H9 (cell line): ENCODE measurements at places on chromosomes 13 and 19. TPM values are rescaled to one million over a fixed set of nuclear protein-coding genes. Genes with fewer than 3 reads are reported as not detected.

Gene AZU1
- total RNA-seq: 0.77 and 1.6 TPM in 2 replicates

Gene PRR22
- 7.1 and 8.1 TPM in 2 replicates for total RNA-seq

Gene C1QTNF9B
- not detected in 2 replicates for total RNA-seq

Gene ZNF560
- total RNA-seq: not detected in 2 replicates

Gene RNASEH2B
- total RNA-seq: 50.8 and 53.9 TPM in 2 replicates

- peaks cover 77% of the 10 kb centered on the region for H3K36me3 ChIP-seq
- no peak overlapping the region for H3K4me3 ChIP-seq
- H3K4me1 ChIP-seq: no peaks in the 10 kb centered on the region
- H3K27me3 ChIP-seq: no peaks in the 10 kb centered on the region
Observed at GRCh38 chr19:42053037-42053935, 16.7 kb downstream of the GRIK5 start.

- H3K4me1 ChIP-seq: peaks cover 3% of the 10 kb centered on the region; the same call in 1 of the 2 replicates
- H3K4me3 ChIP-seq: no peak overlapping the region
- no peaks in the 10 kb centered on the region for H3K27me3 ChIP-seq
- no peak for DNase-seq
- no peaks in the 10 kb centered on the region for H3K36me3 ChIP-seq
Observed at GRCh38 chr13:60754211-60755090, 357.4 kb downstream of the TDRD3 start.

- no peaks in the 10 kb centered on the region for H3K27me3 ChIP-seq
- H3K4me1 ChIP-seq: peaks cover 4% of the 10 kb centered on the region; the same call in 1 of the 2 replicates
- H3K4me3 ChIP-seq: no peak overlapping the region
Observed at GRCh38 chr13:24630851-24631620, 49.2 kb upstream of the ATP12A start.
